ENCODE measurements at places on chromosomes 11 and 22.

DNA sequence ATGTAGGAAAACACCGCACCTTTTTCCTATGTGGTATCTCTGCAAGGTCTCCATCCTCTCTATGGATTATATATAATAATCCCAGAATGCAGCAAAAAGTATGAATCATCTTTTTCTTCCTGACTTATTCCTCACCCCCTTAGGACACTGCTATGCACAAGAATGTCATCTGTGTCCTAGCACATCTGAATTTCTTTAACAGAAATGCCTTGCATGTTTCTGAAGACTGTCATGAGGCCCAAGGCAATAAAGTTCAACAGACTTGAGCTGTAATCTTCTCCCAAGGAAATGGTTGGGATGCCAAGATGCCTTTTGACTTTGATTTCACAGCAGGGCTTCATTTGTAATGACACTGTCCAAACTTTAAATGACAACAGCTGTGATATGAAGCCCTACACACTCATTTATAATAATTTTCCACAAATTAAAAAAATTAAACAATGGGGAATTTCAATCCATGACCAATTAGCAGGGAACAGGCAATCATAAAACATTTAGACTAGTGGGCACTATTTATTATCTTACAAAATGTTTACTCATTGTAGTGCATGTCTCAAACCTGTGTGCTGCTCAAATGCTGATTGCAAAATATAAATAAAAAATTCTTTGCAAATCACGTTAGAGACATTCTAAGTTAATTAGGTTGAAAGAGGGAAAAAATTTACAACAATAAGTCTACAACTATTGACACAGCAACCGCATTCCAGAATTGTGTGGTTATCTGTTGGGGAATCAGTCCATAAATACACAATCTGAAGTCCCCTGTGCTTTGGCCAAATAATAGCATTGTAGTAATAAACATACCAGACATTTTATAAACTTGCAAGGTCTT, 242.3 kb downstream of the SWAP70 start:
- DNase-seq = no peak

- no peak for DNase-seq
Observed at GRCh38 chr22:29151316-29151715, 54.4 kb upstream of the EMID1 start.

DNA sequence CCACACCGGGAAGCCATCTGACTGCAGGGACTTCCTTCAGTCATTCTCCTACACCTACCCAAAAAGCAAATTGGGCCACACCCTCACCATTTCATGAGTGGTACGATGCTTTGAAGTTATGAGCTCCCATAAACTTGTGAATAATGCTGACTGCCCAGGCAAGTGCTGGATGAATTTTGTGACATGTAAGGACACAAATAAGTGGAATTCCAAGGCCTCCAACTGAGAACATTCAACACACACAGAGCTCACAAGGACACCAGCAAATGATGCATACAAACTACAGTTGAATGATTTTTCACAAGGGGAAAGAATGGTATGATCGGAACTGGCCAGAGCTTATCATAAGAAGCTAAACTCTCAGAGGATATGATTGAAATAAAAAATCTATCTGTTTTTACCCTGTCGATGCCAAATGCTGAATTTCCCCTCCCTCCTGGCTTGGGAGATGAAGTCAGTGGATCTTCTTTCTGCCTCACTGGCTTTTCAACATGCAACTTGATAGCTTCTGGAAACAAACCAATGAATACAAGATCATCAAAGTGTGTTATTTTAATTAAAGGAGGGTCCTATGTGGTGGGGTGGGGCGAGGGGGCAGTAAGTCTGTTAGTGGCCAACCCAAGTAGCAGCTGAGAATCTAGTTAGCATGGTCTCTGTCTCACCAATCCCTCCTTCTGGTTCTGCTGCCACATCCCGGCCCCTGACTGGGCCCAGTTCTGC, 123.8 kb downstream of the WT1 start:
- no peak for DNase-seq

GRCh38 chr11:112689851-112690250, 271.4 kb upstream of the NCAM1 start:
- no peak for DNase-seq

GRCh38 chr22:20966883-20967696, at the start of gene AIFM3:
Gene AIFM3 (plus strand): TSS chr22:20967255. CDS start chr22:20967945, 690 bp downstream.
- DNase-seq = no peak

GRCh38 chr11:4578624-4579023, 2.9 kb upstream of the OR52I2 start:
- no peak for DNase-seq

DNA sequence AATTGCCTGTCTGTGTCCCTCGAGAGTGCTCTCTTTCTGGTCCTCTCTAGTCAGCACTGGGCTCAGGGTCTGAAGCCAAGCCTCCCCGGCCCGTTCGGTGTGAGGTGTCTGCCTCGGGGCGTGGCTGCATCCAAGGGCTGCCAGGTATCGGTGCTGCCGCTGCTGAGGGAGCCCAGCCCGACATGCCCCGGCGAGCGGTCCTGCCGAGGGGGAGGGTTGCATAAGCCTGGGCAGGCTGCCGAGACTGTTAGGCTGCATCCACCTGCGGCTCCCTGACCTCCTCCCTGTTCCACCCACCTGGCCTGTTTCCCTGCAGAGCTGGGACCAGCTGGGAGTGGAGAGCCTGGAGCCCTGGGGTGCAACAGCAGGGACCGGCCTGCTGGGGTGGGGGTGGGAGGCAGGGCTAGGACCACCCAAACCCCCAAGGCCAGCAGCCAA, 6.3 kb downstream of the OVOL1 start:
- no peak for DNase-seq

GRCh38 chr11:114880442-114880841, 202.1 kb downstream of the NXPE2 start:
- DNase-seq = no peak

GRCh38 chr11:19092850-19093249, 24.1 kb upstream of the ZDHHC13 start:
- DNase-seq = no peak

DNA sequence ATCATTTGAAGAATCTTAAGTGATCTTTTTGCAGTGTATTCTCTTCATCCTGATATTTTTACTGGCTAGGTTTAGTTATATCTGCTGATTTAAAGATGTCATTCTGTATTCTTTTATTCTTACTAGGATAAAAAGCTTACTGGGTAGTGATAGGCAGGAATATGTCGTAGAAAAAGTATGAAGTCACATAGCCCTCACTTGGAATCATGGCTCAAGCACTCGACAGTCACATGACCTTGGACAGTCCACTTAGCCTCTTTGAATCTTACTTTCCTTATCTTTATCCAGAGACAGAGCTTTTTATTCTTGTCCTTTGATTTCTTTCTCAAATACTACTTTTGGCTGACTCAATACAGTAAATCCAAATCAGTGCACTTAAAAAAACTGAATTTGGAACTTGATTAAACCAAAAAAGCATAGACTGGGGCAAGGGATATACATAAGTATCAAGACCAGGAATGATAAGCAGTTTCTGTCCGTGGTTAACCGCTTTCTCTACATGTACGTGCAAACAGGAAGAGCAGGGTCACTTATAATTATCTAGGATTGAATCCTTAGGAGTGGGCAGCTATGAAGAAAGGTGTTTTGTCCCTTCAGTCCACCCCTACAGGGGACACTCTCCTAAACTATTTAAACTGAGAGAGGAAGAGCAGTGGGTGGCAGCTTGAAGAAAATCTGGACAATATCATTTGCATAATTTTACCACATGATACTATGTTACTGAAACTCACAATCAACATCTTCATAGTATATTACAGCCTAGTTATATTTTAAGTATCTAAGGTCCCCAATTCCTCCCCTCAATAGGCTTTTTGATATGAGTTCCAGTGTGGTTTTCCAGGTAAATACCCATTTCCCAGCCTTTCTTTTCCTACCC, 8.0 kb downstream of the MMP7 start:
- DNase-seq = no peak

DNA sequence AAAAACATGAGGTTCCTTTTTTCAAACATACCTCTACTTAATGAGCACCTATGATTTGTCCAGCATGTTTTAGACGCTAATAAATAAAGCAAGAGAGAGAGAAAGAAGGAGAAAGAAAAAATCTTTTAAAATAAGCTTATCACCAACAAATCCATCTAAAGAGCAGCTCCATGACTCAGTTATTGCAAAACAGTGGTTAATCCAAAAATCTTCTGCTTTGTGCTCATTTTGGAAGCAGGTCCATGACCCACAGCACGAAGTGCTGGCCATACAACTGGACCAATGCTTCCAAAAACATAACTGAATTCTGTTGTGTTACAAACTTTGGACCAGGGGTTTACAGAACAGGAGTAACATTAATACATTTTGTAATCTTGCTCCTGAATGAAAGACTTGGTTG, 696.6 kb downstream of the KCNA4 start:
- DNase-seq = no peak

DNA sequence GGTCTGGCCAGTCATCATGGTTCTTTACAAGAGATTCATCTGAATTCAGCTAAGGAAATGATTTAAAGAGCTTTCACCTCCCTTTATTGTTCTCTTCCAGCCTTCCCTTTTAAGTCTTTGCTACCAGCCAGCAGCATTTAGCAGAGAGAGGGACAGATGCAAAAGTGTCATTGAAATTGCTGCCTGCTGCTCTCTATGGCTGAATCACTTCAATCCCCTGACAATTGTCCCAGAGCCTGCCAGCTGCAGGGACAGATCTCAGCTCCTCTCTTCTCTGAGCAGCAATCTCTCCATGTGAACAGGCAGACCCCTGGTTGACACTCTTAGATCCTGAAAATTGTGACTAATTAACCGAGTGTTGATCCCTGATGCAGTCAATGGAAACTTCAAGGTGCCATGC, 816.9 kb upstream of the CCDC90B start:
- no peak for DNase-seq

- no peak for DNase-seq
Observed at GRCh38 chr11:5283086-5283485, 13.3 kb upstream of the HBE1 start.

- no peak for DNase-seq
Observed at GRCh38 chr22:48702573-48703264, 1125.0 kb downstream of the BRD1 start.

DNA sequence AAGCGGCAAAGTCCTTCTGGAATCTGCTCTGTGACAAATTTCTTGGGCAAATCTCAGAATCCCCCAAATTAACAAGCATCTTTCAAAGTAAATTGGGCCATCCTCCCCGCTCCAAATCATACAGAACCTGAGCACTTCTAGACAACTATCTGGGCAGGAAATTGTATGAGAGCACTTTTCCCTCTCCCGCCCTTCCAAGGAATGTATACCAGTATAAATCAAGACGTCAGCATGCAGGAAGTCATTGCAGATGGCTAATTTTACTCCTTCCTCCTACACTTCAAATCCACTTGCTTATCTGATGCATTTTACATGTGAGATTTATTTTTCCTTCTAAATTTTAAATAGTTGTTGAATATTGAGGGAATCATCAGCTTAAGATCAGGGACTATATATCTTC, 52.1 kb downstream of the NTM start:
- no peak for DNase-seq

- DNase-seq = no peak
Observed at GRCh38 chr22:24994070-24994763, 41.7 kb downstream of the KIAA1671 start.

DNA sequence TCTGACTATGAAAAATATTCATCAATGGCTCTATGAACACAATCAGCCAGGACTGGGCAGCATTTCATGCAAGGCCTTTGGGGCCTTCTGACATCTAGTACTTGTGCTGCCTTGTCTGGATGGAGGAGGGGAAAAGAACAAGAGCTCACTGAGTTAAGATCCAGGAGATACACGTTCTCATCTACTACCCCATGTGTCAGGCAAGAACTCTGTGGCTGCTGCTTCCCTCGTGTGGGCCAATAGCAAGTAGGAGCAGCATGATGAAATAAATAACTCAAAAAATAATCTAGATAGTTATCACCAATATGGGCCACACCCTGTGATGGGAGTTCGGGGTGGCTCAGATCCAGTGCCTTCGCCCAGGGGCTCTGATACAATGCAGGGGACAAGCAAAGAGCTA, 7.3 kb downstream of the KCNE3 start:
- DNase-seq = no peak

DNA sequence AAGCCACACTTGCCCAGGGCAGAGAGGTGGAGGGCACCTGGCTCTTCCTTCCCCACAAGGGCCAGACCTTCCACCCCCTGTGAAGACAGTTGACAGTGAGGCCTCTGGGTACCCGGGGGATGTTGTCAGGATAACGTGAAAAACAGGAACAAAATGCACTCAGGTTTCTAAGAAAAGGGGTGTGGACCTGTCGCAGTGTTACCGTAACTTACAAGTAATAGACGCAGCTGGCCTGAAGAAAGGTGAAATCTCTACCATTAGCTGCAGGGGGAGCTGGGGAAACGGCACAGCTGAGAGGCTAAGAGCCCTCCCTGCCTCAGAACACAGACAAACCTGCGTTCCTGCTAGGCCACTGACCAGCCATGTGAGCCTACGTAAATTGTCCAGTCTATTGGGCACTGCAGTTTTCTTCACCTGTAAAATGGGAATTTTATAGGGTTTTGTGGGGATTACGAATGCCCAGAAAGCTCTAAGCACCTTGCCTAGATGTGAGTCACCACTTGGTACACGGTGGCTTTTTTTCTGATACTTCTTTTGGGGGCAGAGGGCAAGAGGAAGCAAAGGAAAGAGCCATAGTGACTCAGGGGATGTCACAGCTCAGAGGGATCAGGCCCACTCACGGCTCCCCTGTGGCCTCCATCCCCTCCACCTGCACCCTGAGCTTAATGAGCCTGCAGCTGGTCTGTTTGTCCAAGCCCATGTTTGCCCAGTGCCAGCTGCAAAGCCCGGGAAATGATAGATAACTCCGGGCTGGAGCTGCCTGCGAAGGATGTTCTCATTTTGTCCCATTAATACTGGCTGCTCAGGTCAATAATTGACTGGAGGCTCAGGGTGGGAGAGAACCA, 18.4 kb upstream of the CABP7 start:
- no peak for DNase-seq

DNA sequence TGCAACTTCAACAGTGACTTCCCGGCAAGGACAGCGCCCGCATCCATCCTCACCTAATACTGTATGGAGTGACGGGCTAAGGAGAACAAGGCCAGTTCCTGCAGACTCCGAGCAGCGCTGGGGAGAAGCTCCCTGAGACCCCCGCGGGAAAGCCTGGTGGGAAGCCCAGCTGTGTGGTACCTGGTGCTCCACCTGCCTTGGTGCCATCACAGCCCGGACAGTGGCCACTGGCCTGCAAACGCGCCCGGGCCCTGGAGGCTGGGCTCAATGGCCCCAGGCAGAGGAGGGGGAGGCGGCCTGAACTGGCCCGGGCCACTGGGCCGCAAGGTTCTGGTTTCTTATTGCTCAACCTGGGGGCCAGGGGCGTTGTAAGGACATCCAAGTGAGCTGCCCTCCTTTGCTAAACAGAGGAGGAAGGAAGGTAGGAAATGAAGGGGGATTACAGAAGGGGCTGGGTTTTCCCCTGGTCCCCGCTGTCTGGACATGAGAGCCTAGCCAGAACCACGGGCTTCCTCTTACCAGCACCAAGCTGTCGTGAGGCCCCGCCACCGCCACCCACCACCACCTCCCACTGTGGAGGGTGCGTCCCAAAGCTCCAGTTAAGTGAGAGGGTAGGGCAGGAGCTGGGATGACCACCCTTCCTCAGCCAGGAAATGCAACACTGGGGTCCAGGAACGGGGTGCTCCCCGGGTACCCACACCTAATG, 8.5 kb upstream of the CDC42BPG start:
- no peak for DNase-seq

- DNase-seq = no peak
Observed at GRCh38 chr22:49215840-49216239, 611.8 kb downstream of the BRD1 start.

- DNase-seq = no peak
Observed at GRCh38 chr11:32094923-32095322, 4.0 kb downstream of the RCN1 start.

Measured in CD4-positive, alpha-beta T cell treated with Interleukin-6 at 100 ng/mL for 8 hours (primary cell).